Fibroblast of skin of abdomen (primary cell): ENCODE measurements at places on chromosomes 12 and 14.

DNA sequence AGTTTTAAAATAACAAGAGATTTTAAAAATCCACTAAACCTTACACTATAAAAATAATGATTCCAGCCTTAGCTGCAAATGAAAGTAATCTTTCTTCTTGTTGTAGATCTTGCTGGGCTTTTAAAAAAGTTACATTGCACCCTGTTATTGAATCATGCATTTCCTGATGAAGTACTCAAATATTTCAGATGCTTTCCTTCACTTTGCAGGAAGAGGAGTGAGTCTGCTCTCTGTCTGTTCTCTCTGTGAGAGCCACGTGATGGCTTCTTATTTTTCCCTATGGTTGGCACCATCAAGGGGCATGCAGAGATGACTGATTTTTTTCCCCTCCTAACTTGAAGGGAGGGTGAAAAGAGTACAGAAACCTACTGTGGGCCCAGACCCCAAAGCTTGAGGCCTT is 262.7 kb downstream of the ATP23 start:
- DNase-seq = peak; percentile 52

DNA sequence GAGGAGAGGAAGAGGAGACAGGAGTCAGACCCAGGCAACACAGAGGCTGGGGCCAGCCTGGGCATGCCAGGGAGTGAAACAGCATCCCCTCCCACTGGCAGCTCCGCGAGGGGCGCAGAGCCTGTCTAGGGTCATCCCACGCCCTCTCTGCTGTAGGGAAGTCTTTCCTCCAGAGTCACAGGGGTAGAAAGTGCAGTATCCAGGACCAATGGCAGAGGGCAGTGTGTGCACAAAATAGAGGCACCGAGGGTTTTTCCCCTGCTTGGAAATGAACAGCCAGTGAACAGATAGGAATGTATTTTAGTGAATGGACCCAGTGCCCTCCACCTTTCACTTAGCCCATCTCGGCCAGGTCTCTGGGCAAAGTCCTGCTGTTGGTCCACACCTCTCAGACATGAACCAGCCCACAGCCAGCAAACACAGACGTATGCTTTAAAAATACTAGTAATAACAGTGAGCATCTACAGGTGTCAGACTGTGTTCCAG is 9.4 kb upstream of the KRT74 start:
- peak; percentile 51 for DNase-seq

DNA sequence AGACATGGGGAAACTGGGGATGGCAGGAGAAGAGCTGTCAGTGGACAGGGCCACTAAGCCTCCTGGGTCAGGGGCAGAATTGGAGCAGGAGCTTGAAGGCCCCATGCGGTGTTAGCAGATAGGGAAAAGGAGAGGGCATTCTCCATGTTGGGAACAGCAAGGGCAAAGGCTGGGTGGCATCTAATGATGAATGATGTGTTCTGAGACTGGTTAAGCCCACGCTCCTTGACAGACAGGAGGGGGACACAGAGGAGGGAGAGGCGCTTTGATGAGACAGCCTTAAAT is 63.0 kb downstream of the CLMN start:
- DNase-seq = no peak

- DNase-seq = peak; percentile 78
Observed at GRCh38 chr14:89509891-89510290, 92.9 kb upstream of the FOXN3 start.

GRCh38 chr14:52043690-52044089 is 25.2 kb downstream of the NID2 start:
- DNase-seq = peak; percentile 35

GRCh38 chr12:77734214-77734883 is 96.3 kb upstream of the NAV3 start:
- peak; percentile 78 for DNase-seq

- no peak for DNase-seq
Observed at GRCh38 chr14:95063391-95063790, 93.9 kb downstream of the DICER1 start.

DNA sequence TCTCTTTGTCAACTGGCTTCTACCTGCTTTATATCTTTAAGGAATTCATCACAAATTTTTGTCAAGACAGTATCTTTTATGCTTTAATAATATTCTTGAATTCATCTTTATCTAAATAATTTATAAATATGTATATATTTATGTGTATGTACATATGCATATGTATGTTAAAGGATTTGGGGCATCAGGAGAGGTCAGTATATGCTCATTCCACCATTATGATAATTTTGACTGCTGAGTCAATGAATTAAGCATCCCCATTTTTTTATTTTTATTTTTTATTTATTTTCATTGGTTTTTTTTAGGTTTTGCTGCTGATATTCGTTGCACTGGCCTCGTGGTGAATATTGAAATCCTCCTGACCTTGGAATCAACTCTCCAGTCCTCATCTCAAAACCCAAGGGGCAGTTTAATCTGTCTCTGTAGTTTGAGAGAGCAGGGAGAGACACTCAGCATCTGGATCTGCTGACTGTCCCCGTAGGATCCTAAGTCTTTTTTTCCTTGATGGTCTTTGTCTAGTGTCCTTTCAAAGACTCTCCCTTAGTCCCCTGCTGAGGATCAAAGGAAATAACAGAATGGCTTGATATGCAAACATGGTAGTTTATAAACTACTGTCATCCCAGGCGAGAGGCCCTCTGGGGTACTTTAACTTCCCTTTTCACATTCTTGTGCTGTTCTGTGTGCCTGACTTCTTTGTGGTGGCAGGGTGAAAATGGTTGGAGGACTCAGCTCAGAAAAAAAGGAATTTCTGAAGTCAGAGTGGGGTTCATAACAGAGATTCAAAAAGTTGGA is 218.7 kb downstream of the DIO2 start:
- DNase-seq = no peak

DNA sequence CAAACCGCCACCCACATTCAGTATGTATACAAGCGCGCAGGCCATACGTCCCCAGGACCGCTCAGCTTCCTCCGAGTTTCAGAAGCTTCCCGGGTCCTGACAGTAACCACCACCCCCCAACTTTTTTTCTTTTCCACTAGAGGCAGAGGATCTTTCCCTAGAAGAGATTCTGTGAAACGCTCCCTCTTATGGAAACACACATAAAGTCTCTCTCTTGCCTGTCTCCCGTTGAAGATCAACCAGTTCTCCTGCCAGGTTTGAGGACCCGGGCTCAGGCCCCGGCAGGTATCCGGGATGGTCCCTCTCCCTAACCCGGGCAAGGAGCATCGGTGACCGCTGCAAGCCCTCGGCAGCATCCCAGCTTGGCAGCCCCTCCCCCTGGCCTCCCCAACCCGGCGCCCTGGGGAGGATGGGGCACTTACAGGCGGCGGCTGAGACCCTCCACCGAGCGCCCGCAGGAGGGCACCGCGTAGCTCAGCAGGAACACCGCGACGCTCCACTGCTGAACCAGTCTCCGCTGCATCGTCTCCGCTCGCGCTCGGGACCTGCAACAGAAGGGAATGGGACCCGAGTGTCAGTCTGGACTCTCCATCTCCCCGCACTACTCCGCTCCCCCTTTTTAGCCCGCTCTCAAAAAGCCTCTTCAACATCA is 3.4 kb downstream of the PTHLH start:
- no peak for DNase-seq

- DNase-seq = no peak
Observed at GRCh38 chr12:12072064-12072760, 1.5 kb downstream of the BCL2L14 start.

GRCh38 chr14:90891326-90891725 is 75.1 kb upstream of the TTC7B start:
- DNase-seq = no peak

GRCh38 chr12:84079626-84080025 is 833.0 kb downstream of the SLC6A15 start:
- peak; percentile 51 for DNase-seq

GRCh38 chr12:118746960-118747359 is 234.4 kb upstream of the SRRM4 start:
- DNase-seq = no peak

GRCh38 chr14:104395276-104395675 is 184.3 kb upstream of the C14orf180 start:
- no peak for DNase-seq

GRCh38 chr12:98446682-98447081 is 68.7 kb upstream of the TMPO start:
- peak; percentile 50 for DNase-seq

DNA sequence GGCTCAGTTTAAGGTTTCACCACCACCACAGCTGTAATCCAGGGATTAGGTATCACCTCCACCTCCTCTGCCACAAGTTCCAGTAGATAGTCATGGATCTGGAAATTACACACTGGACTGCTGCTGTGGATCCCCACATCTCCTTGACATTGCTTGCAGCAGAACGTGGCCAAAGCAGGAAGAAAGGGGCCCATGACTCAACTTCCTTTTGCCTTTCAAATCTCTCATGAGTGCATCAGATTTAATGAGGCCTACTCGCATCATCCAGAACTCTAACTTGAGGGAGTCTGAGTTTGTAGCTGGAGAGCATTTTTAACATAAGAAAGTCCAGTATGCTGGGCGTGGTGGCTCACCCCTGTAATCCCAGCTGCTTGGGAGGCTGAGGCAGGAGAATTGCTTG is 29.2 kb upstream of the TMED10 start:
- DNase-seq = peak; percentile 59

DNA sequence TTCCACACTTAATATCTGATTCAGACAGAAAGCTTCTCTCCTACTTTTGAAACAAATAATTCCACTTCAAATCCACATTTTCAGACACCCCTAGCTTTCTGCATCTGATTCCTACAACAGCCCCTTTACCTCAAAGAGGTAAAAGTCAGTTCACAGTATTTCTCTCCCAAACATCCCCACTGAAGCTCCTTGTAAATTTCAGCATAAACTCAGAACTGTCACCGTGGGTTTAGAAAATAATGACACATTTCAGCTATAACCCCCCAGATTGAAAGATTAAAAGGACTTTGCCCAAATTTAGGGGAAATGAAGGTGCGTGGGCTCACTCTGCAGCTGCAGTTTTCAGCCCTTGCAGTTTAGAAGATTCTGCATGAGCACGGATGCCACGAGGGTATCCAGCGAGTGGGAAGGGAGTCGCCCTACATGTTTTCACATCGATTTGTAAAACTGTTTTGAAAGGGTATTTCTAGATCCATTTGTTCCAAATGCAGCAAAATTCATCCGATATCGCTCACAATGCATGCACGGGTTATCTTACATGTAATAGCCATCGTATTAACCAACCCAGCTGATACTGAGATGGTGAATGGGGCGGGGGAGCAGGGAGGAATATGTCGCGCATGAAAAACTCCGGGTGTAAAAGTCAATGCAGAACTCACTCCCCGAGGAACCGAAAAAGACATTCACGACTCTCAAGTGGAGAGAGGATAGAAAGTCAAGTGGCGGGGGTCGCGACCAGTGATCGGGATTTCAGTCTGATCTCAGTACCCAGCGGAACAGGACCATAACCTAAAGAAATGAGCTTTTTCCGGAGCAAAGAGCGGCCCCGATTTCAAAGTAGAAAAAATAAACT is 5.0 kb upstream of the CCND2 start:
- no peak for DNase-seq

GRCh38 chr12:98744680-98745079 is 99.6 kb downstream of the APAF1 start:
- no peak for DNase-seq

DNA sequence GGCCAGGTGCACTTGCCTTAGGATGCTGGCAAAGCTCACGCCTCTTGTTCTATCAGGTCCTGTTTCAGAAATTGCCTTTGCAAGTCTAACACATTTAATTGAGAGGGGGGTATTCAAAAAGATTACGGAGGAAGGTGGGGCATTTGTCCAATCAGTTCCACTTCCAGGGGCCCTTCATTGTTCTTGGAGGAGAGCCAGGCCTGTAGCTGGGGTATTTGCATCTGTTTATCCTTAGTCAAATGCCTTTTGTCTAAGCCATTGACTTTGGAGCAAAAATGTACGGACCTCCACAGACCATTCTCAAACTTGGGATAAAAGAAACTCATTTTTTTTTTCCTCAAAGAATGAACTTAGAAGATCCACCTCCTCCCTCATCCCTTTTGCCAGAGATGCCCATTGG is 582.0 kb downstream of the BCL11B start:
- no peak for DNase-seq

- no peak for DNase-seq
Observed at GRCh38 chr12:50398931-50399330, 1.8 kb upstream of the LARP4 start.

- DNase-seq = peak; percentile 20
Observed at GRCh38 chr14:51792809-51793208, 67.6 kb upstream of the GNG2 start.

- DNase-seq = no peak
Observed at GRCh38 chr14:99755068-99755405, 38.2 kb upstream of the EML1 start.

GRCh38 chr12:34302131-34302885 is 280.0 kb downstream of the ALG10 start:
- no peak for DNase-seq

GRCh38 chr12:53805791-53806190 is 54.0 kb upstream of the CISTR start:
- no peak for DNase-seq

DNA sequence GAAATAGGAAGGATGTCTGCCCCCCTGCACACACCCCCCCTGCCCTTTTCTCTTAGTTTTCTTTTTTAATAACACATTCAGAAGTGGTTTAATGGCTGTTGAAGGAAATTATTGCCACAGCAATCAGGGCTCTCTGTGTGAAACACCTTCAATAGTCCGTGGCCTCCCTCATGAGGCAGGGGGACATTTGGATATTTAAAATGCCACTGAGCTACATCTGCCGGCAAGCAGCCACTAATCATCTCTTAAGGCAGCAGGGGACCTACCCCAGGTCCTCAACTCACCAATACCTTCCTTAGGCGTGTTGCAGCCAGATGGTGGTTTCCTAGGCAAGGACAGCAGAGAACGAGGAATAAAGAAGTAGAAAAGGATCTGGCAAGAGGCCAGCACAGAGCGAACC is 283.2 kb downstream of the TTC8 start:
- no peak for DNase-seq

GRCh38 chr12:57105011-57105753 is 6.0 kb downstream of the STAT6 start:
- DNase-seq = no peak

- no peak for DNase-seq
Observed at GRCh38 chr14:99317231-99318090, 45.5 kb upstream of the BCL11B start.

DNA sequence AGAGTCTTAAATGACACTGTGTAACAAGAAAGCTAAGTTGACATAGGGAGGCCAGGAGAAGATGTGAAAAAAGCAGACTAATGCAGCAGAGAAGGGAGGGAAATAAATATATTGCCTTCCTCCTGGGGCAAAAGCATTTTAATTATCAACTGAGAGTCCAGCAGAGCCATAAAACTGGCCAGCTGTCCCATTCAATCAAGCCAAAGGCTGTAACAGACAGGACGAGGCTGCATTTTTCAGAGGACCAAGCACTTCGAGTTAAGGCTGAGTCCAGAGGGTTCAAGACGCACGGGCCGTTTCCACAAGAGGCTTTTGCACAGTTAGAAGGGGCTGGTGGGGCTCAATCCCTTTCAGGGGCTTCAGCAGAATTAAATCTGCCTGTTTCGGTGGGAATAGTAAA is 20.4 kb downstream of the MAP3K9 start:
- DNase-seq = no peak

GRCh38 chr12:52010152-52010622 is 3.4 kb downstream of the TAMALIN start:
- DNase-seq = peak; percentile 94

GRCh38 chr12:10178821-10179220 is at the start of gene TMEM52B:
TMEM52B (plus strand) TSS chr12:10179032; CDS start chr12:10179575, 543 bp downstream.
- no peak for DNase-seq

GRCh38 chr12:92403210-92404175 is 257.8 kb upstream of the BTG1 start:
- no peak for DNase-seq

GRCh38 chr12:15547691-15548090 is 225.4 kb downstream of the PTPRO start:
- no peak for DNase-seq
